ENCODE measurements at places on chromosomes 3 and 15.
A peak's percentile ranks its signal among the peaks of the same experiment; 100 is the strongest.

DNA sequence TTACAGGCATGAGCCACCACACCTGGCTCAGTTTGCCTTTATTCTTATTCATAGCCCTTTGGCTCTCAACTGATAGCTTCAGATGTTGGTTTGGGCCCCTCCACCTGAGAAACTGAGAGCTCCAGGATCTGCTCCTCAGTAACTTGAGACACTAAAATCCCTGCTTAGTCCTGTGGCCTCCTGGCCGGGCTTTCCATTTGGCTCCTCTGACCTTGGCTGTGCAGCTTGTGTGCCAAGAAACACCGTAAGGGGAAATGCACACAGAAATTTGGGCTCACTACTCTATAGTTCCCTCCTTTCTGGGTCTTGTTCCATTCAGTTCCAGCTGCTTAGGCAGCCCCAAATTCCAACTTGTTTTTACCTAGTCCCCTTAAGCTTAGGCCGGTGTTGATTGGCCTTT lies 24.9 kb downstream of the NIPA2 start:
- DNase-seq = no peak

GRCh38 chr3:137582484-137582883 lies 181.6 kb upstream of the SOX14 start:
- DNase-seq = no peak

DNA sequence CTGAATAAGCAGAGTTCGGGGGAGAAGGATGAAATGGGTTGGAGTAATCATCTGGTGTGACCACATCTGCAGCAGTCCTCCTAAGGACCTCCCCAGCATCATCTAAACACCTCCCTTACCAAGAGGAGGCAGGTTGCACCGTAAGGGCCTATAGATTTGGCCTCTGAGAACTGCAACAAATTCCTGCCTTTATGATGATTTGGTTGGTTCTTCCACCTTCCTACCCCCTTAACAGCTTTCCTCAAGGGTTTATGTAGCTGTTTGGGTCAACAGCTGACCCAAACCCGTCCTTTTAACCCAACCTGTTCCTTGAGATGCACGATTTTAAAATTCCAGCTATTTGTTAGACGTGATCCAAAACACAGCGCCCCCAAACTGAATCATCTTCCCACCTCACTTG lies 58.2 kb downstream of the AAGAB start:
- DNase-seq = no peak

DNA sequence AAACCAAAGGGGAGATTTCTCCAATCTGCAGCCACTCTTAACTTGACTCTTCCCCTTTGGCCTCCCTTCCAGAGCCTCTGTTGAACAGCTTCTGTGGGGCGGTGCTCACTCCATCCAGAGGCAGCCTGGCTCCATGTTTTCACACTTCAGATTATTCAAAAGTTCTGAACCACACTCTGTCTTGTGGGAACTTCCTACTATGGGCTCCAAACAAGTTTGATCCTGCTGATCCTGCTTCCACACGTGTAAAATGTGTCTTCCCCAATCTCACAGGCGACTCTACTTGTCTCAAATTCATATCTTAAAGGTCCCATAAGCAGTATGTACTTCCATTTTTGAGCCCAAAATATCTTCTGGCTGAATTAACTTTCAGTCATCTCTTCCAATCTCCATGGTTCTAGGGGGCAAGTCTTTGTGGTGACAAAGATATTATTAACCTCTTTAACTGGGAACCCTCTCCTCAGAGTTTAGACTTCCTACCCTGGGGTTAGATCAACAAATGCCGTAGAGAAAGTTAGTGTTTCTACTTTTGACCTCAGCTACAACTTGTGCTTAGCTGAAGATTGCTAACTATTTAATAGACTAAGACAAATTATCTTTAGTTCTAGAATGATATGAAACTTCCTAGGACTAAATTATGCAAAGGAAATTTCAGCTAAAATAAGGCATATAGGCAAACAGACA lies 176.3 kb upstream of the BCL6 start:
- DNase-seq = peak; percentile 23

DNA sequence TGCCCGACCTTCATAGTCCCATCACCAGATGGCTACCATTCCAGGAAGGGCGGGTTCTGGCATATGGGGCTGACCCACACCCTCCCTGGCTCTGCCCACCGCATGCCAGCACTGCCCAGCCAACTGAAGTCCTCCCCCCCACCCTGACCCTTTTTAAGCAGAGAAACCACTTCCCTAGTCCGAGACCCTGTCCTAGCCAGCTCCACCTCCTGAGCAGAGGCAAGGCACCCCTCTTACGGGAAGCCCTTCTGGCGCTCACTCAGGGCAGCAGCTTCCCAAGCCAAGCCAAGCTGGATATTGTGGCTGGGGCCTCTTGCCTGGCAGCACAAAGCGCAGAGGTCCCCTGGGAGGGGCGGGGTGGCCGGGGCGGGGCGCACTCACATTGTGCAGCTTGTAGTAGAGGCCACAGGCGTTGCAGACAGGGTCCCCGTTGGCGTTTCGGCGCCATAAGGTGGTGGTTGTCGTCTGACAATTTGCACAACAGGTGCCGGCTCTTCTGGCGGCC lies 11.5 kb downstream of the GATA2 start:
- no peak for DNase-seq

DNA sequence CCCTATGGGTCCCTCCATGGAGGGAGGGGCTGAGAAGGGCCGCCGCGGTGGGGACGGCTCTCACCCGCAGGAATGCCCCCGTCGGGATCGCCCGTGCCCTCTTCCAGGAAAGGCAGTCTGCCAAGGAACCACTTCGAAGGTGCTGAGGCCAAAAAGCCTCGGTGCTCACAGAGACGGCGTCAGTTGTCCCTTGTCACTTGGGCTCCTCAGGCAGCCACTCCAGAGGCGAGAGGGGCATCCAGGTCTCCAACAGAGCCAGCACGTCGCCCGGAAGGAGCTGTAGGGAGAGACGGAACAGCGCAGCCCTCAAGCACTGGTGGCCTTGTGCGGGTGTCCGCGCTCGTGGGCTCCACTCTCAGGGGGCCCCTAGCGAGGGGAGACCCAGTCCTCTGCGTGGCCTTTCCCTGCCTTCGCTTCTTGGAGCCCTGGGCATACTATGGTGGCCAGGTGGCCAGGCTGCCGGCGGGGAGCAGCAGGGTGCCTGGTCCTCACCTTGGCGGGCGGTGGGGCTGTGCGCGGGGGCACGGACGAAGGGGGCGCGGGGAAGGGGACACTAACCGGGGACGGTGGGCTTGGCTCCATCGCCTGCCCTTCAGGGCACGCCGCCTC lies 994 bp downstream of the MESP1 start:
- DNase-seq = no peak

GRCh38 chr15:35107122-35107521 lies 22.0 kb upstream of the NANOGP8 start:
- no peak for DNase-seq

DNA sequence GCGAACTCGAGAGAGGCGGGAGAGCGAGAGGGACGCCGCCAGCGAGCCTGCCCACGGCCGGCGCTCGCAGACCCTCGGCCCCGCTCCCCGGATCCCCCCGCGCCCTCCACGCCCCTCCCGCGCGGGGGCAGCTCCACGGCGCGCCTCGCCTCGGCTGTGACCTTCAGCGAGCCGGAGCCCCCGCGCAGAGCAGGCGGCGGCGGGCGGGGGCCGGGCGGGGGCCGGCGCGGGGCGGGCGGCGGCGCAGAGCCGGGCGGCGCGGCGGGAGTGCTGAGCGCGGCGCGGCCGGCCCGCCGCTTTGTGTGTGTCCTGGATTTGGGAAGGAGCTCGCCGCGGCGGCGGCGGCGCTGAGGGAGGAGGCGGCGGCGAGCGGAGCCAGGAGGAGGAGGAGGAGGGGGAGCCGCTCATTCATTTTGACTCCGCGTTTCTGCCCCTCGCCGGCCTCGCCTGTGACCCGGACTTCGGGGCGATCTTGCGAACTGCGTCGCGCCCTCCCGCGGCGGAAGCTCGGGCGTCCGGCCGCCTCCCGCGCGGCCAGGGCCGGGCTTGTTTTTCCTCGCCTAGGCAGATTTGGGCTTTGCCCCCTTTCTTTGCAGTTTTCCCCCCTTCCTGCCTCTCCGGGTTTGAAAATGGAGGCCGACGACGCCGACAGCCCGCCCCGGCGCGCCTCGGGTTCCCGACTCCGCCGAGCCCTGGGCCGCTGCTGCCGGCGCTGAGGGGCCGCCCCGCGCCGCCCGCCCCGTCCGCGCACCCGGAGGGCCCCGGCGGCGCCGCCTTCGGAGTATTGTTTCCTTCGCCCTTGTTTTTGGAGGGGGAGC lies 524 bp downstream of the IGF1R start:
- DNase-seq = peak; percentile 40

DNA sequence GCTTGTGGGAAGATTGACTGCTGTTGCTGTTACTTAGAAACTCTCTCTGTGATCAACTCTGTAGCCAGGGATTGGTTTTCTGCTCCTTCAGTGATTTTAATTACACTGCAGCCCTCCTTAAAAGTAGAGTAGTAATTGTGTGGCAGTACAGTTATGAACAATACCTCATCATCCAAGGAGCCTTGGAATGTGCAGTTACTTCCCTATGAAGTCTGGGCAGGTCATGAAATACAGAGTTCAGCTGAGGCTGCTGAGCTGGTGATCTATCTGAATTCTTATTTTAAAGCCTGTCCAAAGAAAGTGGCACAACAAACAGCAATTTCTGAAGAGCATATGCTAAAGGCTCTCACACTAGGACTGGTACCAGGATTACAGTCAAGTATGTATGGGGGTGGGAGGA lies 37.4 kb upstream of the MRPL3 start:
- no peak for DNase-seq

DNA sequence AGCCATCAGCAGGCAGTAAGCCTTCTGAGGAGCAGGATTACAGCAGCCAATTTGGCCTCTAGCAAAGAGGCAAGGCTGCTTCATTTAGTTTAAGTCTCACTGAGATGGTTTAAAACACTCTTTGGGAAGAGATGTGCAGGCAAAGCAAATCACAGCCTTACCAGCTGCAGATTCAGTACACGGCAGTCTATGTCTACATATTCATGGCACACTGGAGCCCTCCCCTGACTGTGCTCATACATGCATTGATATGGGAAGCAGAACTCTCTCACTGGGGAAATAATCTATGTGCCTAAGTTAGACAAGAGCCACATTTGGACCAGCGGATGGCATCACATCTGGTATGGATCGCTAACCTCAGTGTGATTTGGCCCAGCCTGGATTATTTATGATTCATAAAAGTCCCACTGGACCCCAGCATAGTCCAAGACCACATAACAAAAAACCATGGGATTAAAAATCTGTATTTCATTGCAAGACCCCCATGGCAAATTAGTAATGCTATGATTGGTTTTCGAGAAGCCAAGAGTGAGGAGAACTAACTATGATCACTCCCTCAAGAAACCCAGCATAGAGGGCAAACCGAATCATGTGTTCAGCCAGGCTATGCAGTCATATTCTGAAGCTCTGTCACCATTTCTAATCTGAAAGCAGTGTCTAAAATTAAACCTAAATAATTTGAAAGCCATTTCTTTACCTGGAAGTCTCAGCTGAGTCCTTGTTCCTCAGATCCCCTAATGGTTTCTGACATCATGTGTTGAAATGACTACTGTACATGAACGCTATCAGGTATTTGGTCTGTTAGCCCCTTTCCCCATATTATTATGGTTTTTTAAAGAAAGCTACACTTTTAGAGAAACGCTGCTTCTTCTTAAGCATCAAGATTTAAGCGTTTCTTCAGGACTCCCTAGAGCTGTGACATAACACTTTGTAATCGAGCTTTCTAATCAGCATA lies 1.2 kb downstream of the PRICKLE2 start:
- DNase-seq = no peak

DNA sequence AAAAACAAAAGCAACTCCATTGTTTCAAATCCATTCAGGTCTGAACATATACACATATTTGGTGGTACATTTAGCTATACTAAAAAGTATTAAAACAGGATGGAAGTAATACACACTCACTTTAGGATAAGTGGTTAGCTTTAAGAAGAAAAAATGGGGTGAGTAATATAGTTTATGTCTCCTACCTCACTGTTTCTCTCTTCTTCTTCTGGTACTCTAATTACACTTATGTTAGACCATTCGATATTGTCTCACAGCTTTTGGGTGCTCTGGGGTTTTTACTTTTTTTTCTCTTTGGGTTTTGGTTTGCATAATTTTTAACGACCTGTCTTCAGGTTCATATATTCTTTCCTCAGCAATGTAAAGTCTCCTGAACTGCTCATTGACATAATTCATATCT lies 75.4 kb upstream of the AKAP13 start:
- no peak for DNase-seq

GRCh38 chr3:190269101-190269500 lies 53.1 kb downstream of the CLDN1 start:
- DNase-seq = no peak

GRCh38 chr3:106013971-106014370 lies 145.2 kb upstream of the CBLB start:
- peak; percentile 76 for DNase-seq

DNA sequence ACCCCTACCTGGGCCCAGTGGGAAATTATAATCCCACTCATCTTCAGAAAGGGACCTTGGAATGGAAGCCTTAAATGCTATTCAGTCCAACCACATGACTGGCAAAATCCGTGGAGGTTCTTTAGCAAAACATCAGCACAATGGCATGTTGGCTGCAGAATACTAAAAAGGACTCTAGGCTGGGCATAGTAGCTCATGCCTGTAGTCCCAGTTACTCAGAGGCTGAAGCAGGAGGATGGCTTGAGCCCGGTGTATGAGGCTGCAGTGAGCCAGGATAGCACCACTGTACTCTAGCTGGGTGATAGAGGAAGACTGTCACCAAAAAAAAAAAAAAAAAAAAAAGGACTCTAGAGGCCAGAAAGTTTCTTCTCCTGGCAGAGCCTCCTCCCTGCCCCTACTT lies 60.6 kb upstream of the RYK start:
- DNase-seq = no peak

- no peak for DNase-seq
These were observed 4.9 kb upstream of the PCYT1A start for GRCh38 chr3:196292286-196292923.

Measured in suppressor macrophage (primary cell).